Activated T-cell treated with anti-CD3 and anti-CD28 coated beads, Interleukin-2, amount 50 U/mL, for 72 hours (primary cell): ENCODE measurements at places on chromosomes 2 and 18.

DNA sequence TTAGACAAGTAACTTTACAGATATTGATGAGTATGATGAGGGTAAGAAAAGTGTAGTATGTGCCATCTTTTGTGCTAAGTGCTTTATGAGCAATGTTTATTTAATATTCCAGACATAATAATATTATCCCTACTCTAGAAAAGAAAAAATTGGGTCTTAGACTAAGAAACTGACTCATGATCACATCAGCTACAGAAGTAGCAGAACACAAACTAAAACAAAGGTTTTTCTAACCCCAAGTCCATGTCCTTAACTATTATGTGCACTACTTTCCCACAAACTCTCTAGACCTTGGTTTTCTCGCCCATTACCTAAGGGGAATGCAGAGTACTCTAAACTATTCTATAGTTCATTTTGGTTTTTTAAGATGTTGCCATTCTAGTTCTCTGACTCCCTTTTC lies 64.5 kb downstream of the BAZ2B start:
- no peak for DNase-seq

- no peak for DNase-seq
Observed at GRCh38 chr2:148593421-148593820, 51.1 kb upstream of the EPC2 start.

DNA sequence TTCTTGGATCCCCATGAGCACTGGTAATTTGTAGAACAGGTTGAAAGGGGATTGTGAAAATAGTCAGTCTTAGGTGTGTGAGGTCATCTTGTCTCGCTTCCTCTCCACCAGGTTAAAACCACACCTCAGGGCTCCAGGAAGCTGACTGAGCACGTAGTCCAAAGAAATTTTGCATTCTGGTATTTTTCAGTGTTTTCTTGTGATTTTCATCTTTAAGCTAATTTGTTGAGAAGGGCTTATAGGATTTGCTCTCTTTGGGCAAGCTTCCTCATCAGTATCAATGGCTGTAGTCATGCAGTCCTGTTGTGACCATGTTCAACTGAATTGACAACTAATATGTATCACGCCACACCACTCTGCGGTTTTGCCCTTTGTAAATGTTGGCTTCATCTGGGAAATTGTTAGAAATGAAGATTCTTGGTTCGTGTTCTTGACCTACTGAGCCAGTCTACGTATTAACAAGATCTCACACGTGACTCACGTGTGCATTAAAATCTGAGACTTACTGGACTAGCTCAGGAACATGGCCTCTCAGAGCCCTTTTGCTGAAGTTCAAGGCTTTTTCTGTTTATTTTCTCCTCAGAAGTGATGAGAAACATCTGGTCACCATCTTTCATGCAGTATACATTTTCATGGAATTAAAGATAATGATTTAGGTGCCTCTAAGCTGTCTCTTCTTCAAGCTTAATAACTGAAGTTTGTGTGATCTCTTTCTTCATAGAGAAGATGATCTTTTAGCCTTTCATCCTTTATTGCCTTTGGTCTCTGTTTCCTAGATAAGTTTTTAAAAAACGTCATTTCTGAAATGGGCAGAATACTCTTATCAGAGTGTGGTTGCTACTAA lies 32.8 kb downstream of the FMNL2 start:
- no peak for DNase-seq

DNA sequence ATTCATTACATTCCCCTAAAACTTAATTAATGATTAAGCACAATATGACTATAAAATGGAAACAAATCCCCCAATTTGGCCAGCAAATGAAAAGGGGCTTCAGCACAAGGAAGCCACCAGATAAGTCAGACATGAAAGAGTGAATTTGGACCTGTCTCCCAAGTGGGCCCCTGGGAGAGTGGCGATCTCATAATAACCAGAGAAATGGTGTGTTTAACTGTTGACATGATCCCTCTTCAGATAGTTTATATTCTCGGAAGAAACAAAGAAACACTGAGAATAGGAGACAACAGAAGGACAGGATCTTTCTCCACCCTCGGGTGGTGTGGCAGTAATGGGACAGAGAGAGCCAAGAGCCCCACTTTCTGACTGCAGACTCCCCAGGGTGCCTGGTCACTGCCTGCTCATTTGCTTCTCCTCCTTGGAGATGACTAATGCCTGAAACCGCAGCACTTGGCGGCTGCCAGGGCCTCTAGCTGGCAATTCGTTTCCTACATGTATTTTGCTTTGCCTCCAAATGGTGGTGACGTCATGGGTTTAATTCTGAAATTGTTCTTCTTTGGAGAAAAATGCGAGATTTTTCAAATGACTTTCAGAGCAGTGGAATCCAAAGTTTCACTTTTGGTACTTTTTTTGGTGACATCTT lies 46.4 kb upstream of the SPP2 start:
- peak; percentile 49 for DNase-seq

DNA sequence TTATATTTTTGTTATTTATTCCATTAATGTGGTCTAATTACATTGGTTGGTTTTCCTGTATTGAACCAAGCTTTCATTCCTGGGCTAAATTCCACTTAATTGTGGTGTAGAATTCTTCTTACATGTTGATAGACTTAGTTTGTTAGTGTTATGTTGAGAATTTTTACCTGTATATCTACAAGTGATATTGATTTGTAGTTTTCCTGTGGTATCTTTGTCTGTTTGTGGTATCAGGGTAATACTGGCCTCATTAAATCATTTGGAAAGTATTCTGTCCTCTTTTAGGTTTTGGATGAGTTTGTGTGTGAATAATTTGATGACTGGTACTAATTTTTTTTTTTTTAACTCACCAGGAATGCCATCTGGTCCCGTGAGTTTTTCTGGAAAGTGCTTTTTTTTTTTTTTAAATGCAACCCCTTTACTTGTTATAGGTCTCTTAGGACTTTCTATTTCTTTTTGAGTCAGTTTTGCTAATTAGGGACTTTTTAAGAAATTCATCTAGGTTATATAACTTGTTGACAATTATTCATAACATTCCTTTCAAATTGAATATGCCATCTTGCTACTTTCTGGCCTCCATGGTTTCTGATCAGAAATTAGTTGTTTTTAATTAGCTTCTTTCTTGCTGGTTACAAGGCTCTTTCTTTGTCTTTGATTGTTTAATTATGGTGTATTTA lies 232.8 kb downstream of the CCDC85A start:
- no peak for DNase-seq

DNA sequence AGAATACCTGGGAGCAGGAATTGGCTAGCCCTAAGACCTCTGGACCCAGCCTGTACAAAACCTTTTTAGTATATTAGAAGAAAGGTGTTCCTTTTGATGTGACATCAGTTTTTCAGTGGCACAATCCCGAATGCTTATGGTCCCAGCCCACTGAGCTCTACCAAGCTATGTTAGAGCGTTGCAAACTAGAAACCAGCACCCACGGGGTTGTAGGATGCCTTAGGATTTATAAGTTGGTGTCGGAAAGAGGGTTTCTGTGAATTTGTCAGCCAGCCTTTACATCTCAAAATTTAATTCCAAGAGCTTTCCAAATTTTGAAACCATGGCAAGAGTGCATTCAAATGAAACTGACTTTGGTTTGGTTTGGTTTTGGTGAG lies 499 bp upstream of the LMAN1 start:
- no peak for DNase-seq

DNA sequence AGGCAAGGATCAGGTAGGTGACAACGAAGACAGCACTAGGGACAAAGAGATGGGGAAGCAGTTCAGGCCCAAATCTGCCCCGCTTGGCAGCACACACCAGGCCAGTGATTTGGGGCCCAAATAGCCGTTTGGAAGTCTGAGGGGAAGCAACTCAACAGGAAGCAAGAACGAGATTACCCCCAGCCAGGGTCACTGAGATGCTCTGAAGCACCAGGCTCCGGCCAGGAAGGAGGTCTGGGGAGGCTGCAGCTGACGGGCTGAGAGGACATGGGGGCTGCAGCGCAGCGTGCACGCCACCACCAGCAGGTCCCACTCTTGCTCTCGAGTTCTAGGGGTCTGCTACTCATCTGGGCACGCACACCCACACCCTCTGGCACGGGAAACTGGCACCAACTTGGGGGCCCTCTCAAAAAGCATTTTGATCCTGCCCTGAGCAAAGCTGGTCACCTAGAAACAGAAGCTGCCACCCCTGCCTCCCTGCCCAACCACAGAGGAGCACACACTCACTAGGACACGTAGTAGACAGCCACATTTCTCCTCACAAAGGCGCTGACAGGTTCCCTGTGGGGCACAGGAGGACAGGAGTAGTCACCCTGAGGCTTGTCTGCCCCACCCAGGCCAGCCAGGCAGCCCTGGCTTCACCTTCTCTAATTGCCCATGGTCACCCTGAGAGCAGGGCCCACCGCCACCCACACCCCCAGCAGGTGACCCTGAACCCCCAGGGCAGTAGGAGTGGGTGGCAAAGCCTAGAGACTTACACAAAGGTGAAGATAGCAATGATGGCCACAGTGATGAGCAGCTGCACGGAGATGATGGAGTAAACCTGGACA lies 8.4 kb downstream of the PNKD start:
- no peak for DNase-seq

- no peak for DNase-seq
Observed at GRCh38 chr18:7117390-7118355, at the start of gene LAMA1. TSS of gene LAMA1 (minus strand) at chr18:7117797. CDS start at chr18:7117720, 77 bp downstream.

GRCh38 chr2:43312755-43313641 lies 86.6 kb upstream of the ZFP36L2 start:
- DNase-seq: no peak

DNA sequence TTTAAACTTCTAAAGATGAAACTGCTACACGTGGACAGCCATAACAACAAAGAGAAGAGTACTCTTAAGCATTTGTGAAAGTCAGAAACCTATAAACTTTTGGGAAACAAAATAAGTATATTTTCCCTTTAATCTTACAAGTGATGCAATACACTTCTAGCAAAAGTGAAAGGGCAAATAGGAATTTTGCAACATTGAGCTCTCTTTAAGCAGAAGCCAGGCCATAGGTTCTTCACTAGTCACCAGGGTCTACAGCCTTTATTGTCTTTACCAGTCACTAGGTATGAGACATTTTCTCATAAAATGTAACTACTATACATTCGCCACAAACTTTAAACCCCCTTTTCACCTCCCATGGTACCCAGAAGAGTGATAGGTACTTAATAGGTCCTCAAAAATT lies 37.5 kb downstream of the SCN1A start:
- DNase-seq: no peak

DNA sequence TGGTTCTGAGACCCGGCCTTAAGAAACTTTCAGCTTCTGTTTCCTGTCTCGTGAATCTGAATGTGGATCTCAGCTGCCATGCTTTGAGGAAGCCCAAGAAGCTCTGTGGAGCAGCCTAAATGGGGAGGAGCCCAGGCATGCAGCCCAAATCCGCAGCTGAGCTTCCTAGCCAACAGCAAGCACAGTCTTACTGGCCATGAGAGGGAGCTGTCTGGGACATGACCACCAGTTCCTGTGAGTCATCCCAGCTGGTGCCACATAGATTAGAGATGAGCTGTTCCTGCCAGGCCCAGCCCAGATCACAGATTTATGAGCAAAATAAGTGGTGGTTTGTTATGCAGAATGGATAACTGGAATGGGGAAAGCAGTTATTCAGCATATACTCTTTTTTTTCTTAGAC lies 224.4 kb upstream of the APCDD1 start:
- peak; percentile 3 for DNase-seq

- no peak for DNase-seq
Observed at GRCh38 chr2:186425576-186425975, 60.5 kb upstream of the ZC3H15 start.

DNA sequence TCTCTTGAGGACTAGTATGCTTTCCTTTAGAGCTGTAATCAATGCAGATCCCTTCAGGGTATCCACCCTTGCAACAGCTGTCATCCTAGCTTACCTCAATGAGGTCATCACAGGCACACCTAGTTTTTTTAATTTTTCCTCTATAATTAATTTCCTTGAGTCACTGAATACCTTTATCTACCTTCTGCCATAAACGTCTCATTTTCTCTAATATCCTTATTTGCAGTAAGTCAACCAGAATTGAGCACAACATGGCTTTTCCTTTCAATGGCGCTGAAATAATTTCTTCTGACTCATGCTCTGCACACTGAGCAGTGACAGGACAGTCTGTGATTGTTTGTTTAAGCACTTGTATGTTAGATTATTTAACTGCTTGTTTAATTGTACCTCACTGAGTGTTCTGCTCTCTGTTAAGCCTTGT lies 49.4 kb downstream of the ETAA1 start:
- no peak for DNase-seq

DNA sequence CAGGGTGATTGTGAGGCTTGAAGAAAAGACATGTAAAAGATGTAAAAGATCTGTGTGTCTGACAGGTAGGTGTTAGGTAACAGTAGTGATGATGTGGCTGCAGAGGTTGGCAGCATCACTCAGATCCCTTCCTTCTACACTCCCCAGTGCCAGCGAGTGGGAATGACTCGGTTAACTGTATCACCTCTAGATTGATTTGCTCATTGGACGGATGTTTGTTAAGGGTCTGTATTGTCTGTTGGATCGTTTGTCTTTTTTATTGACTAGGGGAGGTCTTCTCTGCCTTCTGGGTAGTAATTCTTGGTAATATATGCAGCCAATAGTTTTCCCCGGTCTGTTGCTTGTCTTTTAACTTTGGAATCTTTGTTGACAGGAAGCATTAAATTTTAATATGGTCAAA lies 44.8 kb upstream of the CNGA3 start:
- no peak for DNase-seq

DNA sequence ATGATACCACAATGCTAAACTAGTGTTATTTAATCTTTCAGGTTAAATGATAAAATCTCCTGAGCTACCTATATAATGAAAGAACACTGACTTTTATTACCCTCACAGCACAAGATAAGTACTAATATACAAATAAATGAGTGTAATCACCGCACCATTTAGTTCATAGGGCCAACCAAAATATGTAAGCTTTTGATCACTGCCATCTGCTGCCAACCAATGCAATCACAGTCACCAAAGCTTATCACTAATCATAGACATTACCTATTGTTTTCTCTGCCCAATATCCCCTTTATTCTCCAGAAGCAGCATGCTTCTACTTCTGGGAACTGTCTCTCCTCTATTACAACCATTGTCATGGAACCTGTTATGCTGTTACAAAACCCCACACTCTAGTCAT lies 151.6 kb upstream of the LRATD1 start:
- no peak for DNase-seq

DNA sequence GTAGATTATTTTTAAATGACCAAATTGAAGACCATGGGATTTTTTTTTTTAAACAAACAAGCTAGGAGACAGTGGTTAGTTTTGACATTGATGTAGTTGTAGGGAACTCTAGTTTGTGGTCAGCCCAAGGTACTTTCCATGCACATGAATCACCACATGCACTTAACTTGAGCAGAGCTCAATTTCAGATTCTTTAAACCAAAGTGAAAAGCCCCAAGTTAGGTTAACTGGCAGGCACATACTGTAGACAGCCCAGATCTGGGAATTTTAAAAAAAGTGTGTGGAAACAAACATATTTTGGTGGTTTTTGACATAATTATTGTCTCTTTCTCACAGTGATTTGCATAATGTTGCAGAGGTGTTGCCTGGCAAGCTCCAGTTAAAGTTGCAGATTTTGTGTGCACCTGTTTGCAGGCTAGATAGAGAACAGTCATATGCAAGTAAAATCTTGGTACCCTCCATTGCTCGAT lies 88.4 kb downstream of the BCL2L11 start:
- peak; percentile 49 for DNase-seq
